ENCODE measurements at places on chromosomes 4 and X.

- no peak for DNase-seq
Observed at GRCh38 chr4:139207247-139207646, 30.2 kb upstream of the ELF2 start.

DNA sequence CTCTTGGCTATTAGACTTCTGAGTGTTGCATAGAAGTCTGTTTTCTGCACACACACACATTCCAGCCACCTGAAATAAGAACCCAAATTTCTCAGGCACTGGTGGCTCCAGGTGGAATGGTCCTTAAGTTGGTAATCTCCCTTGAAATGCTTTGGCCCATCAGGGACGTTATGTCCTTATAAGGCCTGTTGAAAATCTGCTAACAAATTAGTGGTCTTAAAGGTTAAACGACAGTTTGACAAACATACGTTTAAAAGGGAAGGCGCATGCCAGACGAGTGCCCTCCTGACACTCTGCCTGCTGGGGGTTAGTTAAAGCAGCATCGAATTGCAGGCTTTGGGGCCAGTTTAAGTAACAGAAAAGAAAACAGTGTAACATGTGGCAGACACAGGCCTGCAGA is 125.0 kb downstream of the TBX22 start:
- DNase-seq, result no peak

GRCh38 chr4:7918981-7919380 is 20.7 kb downstream of the AFAP1 start:
- no peak for DNase-seq

GRCh38 chrX:1308476-1308875 is 28.1 kb upstream of the IL3RA start:
- no peak for DNase-seq

GRCh38 chr4:167424341-167425256 is 190.3 kb upstream of the SPOCK3 start:
- DNase-seq, result no peak

DNA sequence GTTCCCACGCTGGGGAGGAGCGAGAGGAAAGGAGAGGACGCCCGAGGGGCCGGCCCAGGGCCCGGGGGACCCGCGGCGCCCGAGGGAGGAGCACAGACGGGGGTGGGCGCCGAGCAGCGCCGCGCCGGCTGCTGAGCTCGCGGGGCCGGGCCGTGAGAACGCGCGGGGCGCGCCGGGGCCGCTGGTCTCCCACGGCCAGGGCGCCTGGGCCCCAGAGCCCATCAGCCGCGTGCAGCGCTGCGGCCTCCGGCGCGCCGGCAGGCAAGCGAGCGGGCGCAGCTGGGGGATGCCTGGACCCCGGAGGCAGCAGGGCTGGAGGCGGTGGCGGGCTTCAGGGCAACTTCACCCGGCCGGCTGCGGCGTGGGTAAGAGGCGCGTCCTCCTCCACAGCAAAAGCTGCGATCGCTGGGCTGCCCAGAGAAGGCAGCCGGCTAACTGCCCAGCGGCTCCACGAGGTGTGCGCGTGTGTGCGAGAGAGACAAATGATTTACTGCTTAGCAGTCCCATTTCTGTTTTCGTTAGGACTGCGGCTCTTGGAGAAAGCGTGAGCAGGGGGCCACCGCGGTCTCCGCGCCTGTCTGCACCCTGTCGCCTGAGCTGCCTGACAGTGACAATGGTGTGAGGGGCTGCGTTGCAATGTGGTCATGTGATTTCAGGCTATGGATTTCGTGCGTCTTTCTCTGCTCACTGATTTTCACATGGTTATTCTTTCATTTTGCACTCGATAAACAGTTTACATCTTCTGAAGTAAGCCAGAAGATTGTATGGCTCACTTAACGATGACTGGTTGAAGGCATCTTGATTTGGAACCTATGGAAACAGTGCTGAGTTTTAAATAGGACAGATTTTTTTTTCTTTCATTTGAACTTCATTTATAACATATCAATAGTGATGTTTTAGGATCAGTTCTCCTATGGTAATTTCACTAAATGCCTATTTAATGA is 1.2 kb downstream of the GUCY1A1 start:
- no peak for DNase-seq

- no peak for DNase-seq
Observed at GRCh38 chr4:39452153-39452859, 6.4 kb downstream of the RPL9 start.

DNA sequence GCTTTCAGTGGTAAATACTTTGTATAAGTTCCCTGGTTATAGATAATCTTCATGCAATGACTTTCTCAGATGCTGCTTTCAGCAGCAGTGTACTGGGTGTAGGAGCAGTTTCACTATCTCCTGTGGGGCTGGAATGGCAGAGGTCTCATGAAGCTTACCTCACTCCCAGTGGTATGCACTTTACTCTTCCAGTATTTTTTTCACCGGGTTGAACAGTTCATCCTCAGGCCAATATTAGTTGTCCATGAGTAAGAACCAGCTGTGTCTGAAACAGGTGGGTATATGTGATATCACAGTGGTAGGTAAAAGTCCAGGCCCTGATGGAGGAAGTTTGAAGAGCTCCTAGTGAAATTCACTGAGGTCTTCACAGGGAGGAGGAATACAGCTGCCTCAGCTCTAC is 351.5 kb upstream of the EMCN start:
- no peak for DNase-seq

DNA sequence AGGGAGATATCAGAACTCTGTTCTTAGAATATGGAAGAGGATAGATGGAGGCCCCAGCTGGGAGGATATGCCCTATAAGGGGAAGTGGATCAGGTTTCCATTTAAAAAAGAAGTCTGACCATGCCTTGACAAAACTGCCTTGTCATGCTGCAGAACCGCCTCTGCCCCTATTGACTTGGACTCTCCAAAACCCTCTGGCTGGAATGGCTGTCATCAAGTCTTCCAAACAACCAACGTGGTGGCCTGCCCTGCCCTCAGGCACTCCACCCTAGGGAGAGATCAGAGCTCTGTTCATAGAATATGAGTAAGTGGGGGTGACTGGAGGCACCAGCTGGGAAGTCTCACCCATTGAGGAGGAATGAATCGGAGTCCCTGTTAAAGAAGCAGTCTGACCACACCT is 114.9 kb downstream of the VSIG4 start:
- DNase-seq, result no peak

- no peak for DNase-seq
Observed at GRCh38 chr4:13765539-13765938, 138.0 kb upstream of the BOD1L1 start.

DNA sequence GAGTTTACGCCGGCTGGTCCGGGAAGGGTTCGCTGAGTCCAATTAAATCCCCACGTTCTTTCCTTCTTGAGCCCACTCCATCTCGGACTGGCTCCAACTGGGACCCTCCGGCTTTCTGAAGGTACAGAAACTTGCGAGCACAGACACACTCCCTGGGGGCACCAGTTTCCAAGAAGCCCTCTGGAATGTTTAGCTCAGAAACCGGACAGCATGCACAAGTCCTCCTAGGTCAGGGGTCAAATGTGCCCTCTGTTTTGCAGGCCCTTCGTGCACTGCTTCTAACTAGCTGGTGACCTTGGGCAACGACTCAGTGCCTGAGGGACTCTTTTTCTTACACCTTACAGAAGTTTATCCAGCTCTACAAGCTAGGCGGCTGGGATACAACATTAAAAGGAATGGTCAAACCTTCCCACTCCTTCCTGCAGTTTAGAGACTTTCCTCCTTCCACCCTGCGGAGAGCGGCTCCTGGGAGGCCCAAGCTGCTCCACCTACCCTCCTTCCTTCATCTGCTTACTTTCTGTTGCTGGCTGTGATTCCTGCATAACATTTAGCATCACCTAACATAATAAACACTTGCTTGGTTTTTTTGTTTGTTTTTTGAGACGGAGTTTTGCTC is 275.5 kb downstream of the BCOR start:
- DNase-seq, result no peak

DNA sequence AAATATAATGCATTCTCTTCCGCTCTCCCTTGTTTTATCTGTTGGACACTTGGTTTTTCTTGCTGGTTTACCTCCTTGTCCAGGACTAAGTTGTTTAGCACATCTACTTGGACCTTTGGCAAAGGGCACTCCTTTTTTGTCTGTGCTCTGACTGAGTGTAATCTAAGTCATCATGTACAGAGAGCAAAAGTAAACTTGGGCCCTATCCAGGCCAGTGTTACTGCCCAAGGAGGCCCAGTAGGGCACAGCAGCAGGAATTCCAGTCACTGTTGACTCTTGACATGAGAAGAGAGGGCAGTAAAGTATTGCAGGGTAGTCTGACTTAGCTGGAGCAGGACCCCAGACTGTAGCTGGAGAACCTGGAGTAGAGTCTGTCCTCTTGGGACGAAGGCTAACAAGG is 445.5 kb downstream of the ZIC3 start:
- DNase-seq, result no peak

DNA sequence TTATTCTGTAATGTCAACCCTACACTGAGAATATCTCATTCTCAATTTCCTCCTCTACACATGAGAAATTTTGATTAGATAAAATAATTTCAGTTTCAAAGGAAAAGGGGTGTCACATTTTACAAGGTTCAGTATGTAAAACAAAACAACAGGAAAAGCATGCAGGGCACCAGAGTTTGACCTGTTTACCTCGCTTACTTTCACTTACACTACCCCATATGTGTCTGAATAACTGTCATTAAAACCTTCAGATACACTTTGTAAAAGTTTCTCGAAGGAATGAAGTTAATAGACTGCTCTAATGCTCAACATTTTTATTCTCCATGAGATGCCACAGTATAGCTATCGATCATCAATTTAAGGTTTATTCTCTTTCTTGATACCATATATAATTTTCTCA is 12.3 kb upstream of the PCDH10 start:
- no peak for DNase-seq

GRCh38 chr4:184760681-184761080 is 26.8 kb upstream of the CENPU start:
- DNase-seq, result no peak

Measured in activated CD4-positive, alpha-beta T cell treated with anti-CD3 and anti-CD28 coated beads, Interleukin-2, amount 50 U/mL, for 24 hours (primary cell).